Inflammatory macrophage (primary cell): ENCODE measurements at places on chromosomes 6 and 20.
A peak's percentile ranks its signal among the peaks of the same experiment; 100 is the strongest.

GRCh38 chr6:72654071-72654621 is 32.3 kb downstream of the KCNQ5 start:
- DNase-seq: no peak

DNA sequence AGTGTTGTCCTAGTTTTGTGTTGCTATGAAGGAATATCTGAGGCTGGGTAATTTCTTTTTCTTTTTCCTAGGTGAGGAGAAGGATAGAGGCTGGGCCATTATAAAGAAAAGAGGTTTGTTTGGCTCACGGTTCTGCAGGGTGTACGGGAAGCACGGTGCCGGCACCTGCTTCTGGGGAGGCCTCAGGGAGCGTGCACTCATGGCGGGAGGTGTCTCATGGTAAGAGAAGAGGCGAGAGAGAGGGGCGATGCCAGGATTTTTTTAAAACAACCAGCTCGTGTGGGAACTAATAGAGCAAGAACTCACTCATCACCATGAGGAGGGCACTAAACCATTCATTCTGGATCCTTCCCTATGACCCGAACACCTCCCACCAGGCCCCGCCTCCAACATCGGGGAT is 14.2 kb upstream of the NPBWR2 start:
- no peak for DNase-seq

- no peak for DNase-seq
Observed at GRCh38 chr6:163381118-163381756, 33.3 kb upstream of the QKI start.

DNA sequence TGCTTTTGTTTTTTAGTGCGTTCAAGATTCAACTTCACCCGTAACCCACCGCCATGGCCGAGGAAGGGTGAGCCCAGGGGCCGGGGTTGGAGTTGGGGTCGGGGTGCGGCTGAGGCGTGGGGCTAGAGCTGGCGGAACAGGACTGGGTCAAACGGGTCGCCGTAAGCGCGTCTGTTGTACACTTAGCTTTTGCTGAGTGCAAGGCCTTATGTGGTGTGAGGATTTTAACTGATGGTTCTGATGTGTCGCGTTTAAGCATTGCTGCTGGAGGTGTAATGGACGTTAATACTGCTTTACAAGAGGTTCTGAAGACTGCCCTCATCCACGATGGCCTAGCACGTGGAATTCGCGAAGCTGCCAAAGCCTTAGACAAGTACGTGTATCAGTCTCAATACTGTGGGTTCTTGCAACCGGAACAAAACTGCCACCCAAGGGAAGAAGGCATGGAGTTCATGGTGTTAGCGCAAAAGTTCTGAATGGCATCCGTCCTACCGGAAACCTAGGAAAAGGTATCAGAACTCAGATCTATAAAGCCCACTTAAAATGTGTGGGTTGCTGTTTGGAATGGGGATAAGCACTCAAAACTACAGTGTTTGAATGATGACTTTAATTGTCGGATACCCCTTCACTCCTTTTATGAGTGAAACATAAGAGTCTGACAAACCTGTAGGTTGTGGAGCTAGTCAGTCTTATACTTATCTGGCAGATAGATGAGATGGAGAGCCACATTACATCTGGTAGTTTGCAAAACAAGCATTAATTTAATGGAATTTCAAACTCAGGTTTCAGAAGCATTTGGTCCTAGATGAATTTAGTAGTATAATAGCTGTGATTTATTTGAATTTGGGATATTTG is 574 bp downstream of the RPS12 start:
- peak; percentile 24 for DNase-seq

- no peak for DNase-seq
Observed at GRCh38 chr20:46548688-46549087, 1.8 kb downstream of the OCSTAMP start.

DNA sequence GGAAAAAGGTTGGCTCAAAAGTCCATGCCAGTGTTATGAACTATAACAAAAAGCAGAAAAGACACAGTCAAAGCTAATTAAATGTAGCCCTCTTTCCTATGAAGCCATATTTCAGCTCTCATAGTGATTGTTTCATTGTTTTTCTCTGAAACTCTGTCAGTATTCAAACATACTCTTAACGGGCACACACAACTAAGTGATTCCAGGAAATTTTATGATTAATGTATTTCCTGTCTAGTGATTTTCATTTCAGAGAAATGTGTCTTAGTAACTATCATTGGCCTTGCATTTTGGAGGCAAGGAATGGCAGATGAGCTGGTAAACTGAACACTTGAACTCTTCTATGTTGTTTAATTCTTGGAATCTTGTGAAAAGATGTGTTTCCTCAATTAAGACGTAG is 68.0 kb downstream of the CLVS2 start:
- no peak for DNase-seq

GRCh38 chr6:75299801-75300530 is 15.4 kb upstream of the TMEM30A start:
- no peak for DNase-seq

- no peak for DNase-seq
Observed at GRCh38 chr6:143691155-143691554, 13.4 kb downstream of the PHACTR2 start.

- no peak for DNase-seq
Observed at GRCh38 chr6:138116661-138116999, 9.4 kb upstream of the PERP start.

DNA sequence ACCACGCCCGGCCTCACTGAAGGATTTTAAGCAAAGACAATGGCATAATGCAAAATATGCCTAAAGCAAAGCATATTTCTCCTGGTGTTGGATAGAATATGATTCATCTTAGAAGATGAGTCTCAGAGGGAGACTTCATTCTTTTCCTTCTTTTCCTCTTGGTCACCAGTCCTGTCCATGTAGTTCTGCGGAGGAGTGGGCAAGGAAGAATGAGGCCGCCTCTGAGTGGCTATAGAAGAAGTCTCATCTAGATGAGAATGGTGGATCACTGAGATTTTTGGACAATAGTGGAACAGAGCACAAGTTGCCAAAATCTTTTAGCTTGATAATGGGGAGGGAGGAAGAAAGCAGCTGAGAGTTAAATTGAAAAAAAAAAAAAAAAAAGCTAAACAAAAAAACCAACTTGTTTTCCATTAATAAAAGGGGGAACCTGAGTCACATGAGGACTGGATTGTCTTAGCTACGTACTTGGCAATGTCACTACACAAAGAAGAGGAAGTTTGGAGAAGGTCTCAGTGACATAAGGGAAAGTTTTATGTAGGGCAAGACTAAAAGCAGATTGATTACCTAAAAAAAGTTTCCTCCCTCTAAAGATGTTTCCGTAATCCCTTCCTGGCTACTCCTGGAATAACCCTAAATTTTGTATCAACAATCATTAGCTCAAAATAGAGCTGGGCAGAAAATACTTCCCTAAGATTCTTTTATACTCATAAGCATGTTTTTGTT is 6.0 kb downstream of the CD83 start:
- DNase-seq: peak; percentile 90

- DNase-seq: no peak
Observed at GRCh38 chr6:89948876-89949275, 54.6 kb downstream of the GJA10 start.

DNA sequence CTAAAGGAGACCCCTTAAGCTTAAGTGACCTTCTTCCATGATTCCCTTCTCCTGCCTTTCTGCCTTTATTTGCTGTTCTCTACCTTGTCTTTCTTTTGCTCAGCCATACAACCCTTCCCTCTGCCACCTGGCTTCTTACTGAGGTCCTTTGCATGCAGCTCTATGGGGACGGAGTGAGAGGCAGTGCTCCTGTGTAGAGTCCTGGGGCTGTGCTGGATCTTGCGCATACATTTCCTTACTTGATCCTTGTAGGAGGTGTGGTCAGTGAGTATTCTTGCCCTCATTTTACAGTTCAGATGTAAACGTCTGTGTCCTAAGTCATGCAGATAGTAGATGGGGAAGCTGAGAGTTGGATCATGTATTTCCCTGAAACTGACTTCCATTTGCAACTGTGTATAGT is 5.7 kb downstream of the SASH1 start:
- DNase-seq: no peak

- DNase-seq: peak; percentile 71
Observed at GRCh38 chr6:71349395-71349794, 60.8 kb downstream of the OGFRL1 start.

DNA sequence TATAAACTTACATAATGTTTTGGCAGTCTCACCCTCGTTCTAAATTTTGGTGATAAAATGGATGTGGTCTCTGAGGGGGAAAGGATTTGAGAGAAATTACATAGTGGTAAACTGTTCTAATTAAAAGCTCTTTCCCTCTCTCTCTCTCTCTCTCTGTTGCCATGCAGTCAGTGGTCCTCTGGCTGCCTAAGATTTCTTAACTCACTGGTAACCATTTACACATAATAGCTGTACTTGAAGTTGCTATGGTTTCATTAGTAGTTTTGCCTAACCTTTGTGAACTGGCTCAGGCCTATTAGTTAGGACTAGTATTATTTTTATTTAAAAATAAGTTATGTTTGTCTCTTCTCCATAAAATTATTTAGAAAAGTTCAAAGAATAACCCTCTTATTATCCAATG is 42.0 kb downstream of the MAPK14 start:
- DNase-seq: no peak

DNA sequence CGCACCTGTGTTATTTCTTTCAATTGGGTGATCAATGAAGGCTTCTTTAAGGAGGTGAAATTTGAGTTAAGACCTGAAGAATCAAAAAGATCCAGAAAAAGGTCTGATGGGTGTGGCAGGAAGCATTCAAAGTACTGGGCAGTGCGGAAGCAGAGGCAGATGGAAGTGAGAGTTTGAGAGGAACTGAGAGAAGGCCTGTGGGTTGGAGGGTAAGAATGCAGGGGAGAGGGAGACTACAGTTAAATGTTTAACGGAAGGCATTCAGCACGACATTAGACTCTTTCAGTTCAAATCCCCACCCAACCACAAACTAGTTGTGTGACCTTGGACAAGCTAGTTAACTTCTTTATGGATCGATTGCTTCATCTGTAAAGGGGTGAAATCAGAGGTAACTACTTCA is 50.5 kb upstream of the GCM1 start:
- peak; percentile 60 for DNase-seq

DNA sequence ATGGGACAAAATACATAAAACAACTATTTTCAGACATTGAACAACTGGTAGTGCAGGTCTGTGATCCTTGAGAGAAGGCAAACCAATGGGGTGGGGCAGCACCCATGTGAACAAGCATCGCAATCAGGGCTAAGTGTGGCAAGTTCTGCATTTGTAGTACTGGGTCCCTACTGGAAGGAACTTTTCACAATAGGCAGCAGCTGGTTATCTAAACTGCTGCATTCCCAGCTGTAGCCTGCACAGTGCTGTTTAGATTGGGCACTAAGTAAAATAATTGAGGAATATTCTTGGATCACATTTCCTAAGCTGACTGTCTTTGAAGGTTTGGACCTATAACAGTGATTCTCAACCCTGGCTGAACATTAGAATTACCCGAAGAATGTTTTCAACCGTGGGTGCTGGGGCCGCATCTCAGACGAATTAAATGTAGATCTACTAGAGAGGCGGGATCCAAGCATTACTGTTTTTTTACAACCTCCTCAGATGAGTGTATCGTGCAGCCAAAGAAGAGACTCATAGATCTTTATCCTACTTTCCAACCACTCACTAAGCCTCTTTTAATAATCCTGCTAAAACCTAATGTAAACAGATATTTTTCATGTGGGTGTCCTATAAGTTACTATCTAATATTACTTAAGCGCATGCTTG is 12.4 kb upstream of the MAP3K4 start:
- peak; percentile 56 for DNase-seq

GRCh38 chr6:135568379-135568778 is 70.8 kb upstream of the AHI1 start:
- no peak for DNase-seq

GRCh38 chr20:35992713-35993335 is 24.4 kb downstream of the CNBD2 start:
- peak; percentile 78 for DNase-seq

DNA sequence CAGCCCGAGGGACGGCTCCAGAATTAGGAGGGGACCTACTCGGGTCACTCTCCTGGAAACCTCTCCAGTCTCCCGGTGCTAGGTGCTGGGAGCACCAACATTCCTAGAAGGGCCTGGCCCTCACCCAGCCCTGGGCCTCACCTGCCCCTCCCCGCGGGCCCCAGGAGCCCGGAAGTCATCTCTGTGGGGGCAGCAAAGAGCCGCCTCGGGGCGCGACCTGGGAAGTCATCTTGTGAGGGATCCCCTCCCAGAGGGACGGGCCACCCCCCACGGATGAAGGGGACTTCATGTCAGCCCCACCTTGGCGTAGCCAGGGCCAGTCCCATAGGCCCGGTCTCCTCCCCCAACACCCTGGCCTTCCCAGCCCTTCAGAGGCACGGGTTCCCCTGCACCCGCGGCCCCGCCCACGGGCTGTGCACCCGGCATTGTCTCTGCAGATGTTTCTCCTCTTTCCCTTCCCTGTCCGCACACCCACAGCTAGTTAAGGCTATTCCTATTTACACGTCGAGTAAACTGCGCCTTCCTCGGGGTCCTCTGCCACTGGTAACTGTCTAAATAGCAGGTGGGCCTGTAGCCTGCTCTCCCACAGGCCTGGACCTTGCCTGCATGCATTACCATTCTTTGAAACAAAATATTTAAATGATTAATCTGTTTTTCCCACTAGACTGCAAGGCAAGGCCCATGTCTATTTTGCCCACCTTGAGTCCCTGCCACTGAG is 896 bp upstream of the RNASET2 start:
- DNase-seq: peak; percentile 93

- peak; percentile 69 for DNase-seq
Observed at GRCh38 chr6:106608080-106608668, 21.1 kb downstream of the RTN4IP1 start.

GRCh38 chr6:10557913-10558312 is 36.8 kb downstream of the GCNT2 start:
- no peak for DNase-seq

DNA sequence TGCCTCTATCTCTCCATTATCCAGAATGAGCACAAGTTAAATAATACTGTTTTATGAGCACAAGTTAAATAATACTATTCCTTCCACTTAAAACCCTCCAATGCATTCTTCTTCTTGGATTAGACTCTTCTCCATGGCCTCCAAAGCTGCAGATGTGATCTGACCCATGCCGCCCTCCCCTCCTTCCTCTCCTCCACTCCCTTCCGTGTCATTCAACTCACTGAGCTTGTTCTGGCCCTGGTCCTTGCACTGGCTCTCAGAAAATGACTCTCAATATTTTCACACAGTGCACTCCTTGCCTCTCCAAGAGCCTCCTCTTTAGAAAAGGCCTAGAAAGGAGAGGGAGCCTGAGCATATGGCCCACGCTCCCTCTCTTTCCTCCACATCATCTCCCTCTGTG is 125.0 kb upstream of the CD93 start:
- no peak for DNase-seq

- no peak for DNase-seq
Observed at GRCh38 chr6:1561355-1561754, 48.4 kb upstream of the FOXC1 start.
